ENCODE measurements at places on chromosomes 3 and 15.

- DNase-seq: no peak
Observed at GRCh38 chr15:80461356-80462095, 57.3 kb downstream of the ARNT2 start.

DNA sequence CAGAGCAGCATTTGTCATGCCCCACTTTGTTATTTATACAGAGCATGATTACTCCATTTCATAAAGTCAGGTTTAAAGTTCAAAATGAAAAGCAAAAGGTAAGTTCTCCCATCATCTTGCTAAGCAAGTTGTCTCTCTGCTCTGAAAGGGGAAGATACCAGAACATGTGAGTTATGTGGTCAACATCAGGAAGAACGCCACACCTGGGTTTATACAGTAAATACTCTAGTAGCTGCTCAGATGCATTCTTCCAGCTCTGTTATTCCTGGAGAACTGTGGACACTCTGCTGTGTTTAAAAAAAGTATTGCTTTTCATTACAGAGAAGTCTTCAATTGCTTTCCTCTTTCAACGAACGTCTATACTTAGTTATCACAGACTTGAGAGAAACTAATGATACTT, 145.7 kb downstream of the PLCL2 start:
- DNase-seq: no peak

DNA sequence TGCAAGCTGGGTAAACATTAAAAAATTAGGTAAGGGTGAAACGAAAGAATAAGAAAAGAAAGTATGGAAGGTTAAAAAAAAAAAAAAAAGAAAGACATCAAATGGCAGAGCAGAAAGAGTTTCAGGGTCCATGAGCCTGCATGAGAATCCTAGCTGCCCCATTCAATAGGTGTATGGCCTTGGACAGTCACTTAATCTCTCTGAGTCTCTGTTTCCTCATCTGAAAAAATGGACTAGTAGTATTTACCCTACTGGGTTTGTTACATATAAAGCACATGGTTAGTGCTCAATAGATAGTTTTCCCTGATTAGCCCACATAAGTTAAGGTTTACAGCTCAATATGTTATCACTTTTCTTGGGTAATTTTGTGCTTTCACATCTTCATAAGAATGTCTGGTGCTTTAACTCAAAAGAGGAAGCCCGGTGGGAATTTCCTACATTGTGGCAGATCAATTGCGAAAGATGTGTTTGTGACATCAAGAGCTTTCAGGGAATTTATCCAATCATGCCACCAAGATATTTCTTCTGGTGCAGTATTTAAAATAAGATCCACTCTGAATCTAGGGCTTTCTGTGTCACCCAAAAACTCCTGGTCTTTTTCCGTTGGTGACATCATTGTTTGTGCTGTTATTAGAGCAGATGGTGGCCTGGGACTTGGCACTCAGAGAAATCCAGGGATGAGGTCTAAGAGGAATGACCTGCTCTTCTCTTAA, 57.2 kb upstream of the UBE2E1 start:
- no peak for DNase-seq

GRCh38 chr3:156620901-156621300, 53.5 kb upstream of the TIPARP start:
- DNase-seq: no peak

- DNase-seq: no peak
Observed at GRCh38 chr3:121574449-121574848, 6.7 kb downstream of the ARGFX start.

DNA sequence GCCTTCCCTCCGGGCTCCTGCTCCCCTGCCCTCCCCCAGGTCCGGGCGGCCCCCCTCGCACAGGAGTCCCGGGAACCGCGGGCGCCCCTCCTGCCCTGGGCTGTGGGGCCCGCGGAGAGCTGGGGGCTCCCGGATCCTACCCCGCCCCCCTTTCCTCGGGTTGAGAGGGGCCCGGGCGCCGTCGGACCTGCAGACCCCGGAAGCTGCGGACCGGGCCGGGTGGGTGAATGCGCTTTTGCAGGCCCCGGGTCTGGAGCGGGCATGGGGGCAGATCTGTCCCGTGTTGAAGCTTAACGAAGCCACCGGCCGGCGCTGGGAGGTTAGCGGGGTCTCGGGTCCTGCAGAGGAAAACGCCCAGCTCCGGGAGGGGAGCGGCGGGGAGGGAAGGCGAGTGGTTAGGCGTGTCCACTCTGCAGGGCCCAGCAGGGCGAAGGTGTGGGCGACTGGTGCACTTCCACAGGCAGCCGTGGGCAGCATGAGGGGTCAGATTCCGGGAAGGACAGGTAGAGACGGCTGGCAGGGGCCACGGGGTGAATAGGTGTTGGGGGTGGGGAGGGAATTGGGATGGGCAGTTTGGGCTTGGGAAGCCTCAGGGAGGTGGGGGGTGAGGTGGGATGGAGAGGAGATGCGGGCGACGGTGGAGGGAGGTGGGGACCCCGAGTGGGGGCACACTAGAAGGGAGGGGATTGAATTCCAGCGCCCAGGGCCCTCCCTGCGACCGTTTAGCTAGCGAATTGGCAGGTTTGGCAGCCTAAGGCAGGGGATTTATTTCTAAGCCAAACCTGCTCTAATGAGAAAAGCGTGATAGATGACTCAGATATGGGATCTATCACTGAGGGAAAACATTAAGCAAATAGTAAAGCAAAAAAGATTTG, 635 bp downstream of the CD276 start:
- DNase-seq: no peak

DNA sequence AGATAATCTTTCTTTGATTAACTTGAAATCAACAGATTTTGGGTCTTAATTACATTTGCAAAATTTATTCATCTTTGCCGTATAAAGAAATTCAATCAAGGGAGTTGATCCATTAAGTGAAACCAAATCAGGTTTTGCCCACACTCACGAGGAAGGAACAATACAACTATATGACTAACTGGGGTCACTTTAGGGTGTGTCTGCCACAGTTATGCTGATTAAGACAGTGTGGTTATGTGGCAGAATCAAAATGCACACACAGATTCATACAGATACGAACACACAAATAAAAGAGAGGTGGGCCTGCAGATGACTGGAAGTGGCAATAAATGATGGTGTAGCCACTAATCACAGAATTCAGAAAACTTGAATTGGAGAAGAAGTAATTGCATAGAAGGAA, 543.5 kb downstream of the GABRG3 start:
- DNase-seq: no peak

DNA sequence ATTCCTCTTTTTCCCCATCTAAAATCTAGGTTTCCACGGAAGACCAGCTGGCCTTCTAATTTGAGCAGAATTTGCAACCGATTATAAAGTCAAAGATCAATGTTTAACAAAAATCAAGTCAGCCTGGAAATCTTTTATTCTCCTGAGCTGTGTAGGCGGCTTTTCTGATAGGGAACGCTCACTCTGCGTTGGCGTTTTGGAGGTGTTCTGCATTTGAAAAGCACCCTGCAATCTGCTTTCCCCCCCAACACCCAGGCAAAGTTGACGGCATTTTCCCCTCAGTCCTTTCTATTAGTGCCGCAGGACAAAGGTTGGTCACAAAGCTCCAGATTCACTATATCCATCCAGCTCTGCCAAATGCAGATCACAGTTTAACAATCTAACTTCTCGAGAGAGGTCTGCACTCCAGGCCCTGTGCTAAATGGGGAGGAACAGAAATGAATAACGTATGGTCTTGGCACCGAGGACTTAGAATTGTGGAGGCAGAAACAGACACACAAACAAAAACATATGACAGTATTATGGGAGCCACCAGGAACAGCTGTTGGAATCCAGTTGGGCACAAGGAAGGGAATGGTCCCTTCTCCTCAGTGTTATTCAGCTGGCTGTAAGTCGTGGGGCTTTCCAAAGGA, 50.4 kb upstream of the LARS2 start:
- no peak for DNase-seq

DNA sequence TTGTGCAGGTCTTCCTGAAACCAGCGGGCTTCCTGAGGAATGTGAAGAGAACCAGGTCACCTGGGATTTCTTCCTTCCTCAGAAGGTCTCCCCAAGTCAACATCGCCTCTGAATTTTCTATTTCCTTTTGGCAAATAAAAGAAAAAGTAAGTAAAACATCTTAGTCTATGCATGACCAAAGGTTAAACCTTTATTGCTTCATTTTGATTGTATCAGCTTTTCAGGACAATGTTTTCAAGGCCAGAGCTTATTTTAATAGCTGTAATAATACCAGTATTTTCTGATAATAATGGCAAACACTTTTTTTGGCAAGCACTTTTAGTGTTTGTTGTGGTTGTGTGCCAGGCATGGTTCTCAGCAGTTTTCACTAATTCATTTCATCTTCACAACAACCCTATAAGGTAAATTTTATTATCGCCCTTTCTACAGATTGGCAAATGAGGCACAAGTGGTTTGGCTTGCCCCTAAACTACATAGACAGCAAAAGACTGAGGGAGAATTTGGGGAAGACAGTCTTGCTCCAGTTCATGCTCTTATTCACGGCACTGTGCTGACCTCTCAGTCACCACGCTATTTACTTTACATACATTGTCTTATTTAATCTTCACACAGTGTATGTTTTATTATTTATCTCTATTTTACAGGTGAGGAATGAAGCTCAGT, 110.4 kb downstream of the RPL22L1 start:
- DNase-seq: no peak

DNA sequence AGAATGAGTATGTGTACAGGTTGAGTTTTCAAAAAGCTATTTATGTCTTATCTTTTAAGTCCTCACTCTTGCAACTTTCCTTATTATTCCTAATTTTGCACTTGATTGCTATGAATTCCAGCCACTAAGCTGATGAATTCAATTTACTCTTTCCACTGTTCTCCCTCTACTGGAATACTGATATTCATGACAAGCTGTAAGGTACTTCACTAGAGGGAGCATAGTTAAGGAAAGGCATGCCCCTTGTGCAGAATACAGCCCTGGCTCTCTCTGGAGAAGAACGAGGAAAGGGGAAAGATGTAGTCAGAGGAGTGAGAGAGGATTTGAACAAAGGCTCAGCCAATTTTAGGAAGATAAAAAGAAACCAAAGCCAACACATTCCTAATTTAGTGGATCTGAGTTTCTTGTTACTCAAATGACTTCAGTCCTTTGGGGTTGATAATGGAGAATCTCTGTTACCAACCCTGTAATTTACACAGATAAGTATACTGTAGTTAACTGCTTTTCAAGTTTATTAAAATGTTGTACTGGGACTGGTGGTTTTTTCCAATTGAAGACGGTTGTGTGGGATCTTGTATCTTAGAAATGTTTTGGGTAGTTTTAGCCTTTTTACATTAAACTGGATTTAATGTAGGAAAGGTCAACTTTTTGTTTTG, 4.0 kb downstream of the SCAANT1 start:
- DNase-seq: no peak

GRCh38 chr15:60871731-60872130, 357.4 kb downstream of the RORA start:
- DNase-seq: no peak

- no peak for DNase-seq
Observed at GRCh38 chr3:124491098-124491497, 239.2 kb upstream of the UMPS start.

DNA sequence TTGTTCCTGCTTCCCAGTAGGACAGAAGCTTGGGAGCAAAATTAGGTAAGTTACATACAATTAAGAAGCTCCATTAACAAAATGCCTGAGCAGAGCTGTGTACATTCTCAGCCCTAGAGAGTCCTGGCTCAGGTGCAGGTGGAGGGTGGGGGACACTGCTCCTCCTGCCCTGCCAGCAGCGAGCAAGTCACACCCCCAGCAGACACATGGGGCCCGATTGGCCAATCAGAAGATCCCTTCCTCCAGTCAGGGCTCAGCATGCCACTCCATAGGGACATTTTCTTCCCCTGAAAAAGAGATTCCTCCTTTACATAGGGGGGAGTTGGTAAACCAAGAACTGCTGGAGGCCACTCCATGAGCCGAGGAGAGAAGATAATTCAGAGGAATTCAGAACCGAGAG, 62.1 kb downstream of the PLXNA1 start:
- DNase-seq: no peak

- no peak for DNase-seq
Observed at GRCh38 chr15:98035577-98036010, 75.1 kb downstream of the ARRDC4 start.

DNA sequence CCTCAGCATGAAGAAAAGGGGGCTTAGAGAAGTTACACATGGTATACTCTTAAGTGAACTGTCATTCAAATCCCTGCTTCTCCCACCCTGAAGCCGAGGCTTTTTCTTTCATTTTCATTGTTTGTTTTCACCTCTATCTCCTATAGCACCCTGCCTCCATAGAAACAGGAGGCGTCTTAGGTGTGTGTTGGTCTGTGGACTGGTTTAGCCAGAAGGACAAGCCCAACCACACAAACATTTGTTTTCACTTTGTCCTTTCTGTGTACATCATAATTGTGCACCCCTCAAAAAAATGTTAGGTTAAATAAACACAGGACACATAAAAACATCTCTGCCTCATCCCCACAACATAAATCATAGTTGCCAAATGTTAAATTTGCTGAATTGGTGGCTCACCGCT, 73.3 kb upstream of the UBE2E2 start:
- no peak for DNase-seq

DNA sequence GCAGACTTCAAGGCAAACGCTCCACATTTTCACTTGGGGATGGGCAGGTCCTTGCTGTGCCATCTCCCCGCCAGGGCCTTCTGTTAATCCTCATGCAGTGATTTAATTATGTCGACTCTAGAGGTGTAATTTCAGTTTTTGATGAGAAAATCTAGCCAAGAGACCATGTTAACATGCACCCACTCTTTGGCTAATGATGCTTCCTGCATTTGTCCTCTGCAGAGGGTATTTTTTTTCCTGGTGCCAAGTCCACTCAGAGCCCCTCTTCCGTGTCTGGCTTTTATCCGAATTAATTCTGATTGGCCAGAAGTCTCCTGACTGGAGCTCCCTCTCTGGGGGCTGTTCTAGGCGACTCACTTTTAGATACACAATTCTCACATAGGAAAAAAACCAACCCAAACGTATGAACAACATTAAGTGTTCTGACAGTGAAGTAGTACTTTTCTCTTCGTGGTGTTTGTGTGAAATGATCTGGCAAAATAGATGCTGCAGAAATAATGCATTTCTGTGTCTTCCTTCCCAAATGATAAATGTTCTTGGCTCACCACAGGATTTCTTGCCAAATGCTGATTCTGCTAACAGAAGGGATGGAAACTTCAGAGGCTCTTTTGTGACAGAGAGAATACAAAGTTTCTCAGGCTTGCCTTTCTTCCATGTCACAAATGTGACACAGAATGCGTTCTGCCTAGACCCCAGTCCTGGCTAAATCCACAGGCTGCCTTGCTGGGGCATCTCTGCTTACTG, 190.0 kb downstream of the CACNA2D3 start:
- no peak for DNase-seq

GRCh38 chr3:197454014-197454413, 101.8 kb downstream of the BDH1 start:
- DNase-seq: no peak

- no peak for DNase-seq
Observed at GRCh38 chr3:195856410-195857084, 44.8 kb upstream of the MUC4 start.

DNA sequence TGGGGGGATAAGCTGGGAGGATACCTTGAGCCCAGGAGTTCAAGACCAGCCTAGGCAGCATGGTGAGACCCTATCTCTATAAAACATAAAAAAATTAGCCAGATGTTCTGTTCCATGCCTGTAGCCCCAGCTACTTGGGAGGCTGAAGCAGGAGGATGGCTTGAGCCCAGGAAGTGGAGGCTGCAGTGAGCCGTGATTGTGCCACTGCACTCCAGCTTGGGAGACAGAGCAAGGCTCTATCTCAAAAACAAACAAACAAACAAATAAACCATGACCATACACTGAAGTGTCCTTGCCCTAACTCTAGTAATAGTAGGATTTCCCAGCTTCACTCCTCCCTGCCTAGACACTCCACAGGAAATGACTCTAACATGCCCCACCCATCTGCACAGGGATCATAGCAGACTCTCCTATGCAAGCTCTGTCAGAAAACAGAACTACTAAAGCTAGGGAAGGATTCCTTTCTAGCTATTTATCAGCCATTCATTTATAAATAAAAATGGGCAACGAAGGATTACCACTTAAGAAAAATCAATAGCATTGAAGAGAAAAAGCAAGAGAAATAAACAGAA, 4.6 kb downstream of the ERICH6 start:
- no peak for DNase-seq
